ENCODE measurements at places on chromosomes 12 and 14. TPM values are rescaled to one million over a fixed set of nuclear protein-coding genes. Genes with fewer than 3 reads are reported as not detected.

The CACNA2D4 gene
- 2.7 TPM for total RNA-seq

The PPHLN1 gene
- total RNA-seq, result 117 TPM

The PLEKHG7 gene
- total RNA-seq, result not detected

The KRT77 gene
- total RNA-seq, result not detected

The POTEM gene
- not detected for total RNA-seq

The PA2G4 gene
- total RNA-seq, result 348 TPM

The SELPLG gene
- 0.15 TPM for total RNA-seq

The PHETA1 gene
- total RNA-seq, result 4.2 TPM

The BMP4 gene
- 42.9 TPM for total RNA-seq

The NKX2-8 gene
- total RNA-seq, result not detected

The HOXC4 gene
- total RNA-seq, result 4.7 TPM

The FBLN5 gene
- total RNA-seq, result 29.6 TPM

The CATSPERB gene
- not detected for total RNA-seq

The EXOC3L4 gene
- total RNA-seq, result not detected

The MYL2 gene
- 1.1 TPM for total RNA-seq

The DEGS2 gene
- total RNA-seq, result 0.03 TPM

The ETFBKMT gene
- 1.0 TPM for total RNA-seq

Data from SJCRH30 (cell line).